Central memory CD4-positive, alpha-beta T cell (primary cell): ENCODE measurements at places on chromosomes 1 and 21.

DNA sequence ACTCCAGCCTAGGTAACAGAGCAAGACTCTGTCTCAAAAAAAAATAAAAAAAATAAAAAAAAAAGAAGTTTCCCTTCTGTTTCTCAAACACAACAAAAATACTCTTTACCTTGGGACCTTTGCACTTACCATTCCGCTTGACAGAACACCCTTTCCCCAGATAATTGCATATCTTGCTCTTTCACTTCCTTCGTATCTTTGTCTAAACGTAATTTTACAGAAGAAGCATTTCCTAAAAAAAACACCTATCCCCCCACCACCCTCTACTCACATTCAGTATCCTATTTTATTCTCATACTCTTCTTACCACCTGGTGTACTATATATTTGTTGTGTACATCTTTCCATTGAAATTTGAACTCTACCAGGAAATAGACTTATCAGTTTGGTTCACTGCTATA, 32.7 kb downstream of the ASH1L start:
- DNase-seq = no peak

DNA sequence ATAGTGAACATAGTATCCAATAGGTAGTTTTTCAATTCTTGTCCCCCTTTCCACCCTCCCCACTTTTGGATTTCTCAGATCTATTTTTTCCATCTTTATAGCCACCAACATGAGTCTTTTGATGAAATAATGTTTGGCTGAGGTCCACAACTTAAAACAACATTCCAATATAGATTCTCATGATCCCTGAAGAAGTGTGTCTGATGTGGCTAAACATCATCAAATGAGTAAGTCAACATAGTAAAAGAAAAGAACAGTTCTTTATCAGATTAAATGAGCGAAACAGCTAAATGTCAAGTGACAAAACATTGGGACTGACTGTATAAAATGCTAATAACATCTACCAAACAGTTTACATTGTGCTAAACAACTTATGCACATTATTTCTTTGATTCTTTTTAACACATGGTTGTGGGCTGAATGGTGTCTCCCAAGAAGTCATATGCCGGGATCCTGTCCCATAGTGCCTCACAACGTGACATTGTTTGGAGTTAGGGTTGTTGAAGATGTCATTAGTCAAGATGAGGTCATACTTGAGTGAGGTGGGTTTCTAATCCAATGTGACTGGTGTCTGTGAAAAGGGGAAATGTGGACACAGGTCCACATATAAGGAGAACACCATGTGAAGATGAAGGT, 453.6 kb downstream of the LTN1 start:
- DNase-seq = no peak

- DNase-seq = no peak
These were observed 10.8 kb downstream of the DPT start for GRCh38 chr1:168717906-168718891.

DNA sequence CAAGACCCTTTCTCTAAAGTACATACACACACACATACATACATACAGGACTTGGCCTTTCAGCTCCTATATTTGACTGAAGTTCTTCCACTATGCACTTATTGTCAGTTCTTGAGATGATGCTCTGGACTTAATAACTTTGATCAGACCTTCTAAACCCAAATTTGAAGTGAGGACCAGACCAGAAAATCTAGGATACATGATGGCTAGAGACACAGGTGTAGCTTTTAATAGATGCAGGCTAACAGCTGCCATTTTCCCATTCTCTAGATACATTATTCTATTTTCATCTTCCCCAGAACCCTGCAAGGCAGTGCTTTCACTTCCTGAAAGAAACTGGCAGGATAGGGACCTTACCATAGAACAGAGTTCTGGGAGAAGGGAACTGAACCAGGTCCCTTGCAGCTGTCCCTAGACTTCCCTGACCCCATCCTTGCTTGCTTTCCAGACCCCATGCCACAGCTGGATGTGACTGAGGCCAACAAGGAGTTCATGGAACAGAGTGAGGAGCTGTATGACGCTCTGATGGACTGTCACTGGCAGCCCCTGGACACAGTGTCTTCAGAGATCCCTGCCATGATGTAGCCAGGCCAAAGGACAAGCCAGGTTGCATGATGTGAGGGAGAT, 14.9 kb upstream of the RAB42 start:
- no peak for DNase-seq

DNA sequence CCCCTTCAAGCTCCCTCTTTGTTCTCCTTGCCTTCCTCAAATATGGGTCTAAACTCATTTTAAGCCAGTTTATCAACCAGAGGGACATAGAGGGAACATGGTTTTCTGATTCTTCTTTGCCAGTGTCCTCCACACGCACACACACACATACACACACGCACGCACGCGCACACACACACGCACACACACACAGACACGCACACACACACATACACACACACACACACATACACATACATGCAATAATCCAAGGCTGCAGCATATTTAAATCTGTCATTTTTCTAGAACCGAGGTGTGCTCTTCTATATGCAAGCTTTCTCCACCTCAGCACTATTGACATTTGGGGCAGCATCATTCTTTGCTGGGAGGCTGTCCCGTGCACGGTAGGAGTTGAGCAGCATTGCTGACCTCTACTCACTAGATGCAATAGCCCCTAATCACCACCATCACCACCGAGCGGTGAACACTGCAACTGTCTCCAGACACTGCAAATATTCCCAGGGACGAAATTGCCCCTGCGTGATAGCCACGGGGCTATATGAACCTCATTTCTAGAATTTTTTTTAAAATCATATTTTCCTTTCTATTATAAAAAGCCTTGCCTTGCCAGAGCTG, 8.0 kb downstream of the TNFRSF9 start:
- DNase-seq = no peak

DNA sequence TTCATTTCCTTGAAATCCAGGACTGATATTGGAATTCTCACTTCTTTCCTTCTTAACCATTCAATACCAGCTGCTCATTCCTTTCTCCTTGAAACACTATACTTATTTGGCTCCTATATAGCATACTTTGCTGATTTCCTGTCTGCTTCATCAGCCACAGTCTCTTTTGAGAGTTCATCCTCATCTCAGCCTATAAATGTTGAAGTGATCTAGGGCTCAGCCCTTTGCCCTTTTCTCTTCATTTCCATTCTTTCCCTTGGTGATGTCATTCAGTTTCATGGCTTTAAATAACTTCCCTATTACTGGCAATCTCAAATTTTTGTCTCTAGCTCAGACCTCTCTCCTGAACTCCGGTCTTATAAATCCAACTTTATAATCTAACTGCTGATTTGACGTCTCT, 24.1 kb upstream of the RABGAP1L start:
- DNase-seq = no peak

DNA sequence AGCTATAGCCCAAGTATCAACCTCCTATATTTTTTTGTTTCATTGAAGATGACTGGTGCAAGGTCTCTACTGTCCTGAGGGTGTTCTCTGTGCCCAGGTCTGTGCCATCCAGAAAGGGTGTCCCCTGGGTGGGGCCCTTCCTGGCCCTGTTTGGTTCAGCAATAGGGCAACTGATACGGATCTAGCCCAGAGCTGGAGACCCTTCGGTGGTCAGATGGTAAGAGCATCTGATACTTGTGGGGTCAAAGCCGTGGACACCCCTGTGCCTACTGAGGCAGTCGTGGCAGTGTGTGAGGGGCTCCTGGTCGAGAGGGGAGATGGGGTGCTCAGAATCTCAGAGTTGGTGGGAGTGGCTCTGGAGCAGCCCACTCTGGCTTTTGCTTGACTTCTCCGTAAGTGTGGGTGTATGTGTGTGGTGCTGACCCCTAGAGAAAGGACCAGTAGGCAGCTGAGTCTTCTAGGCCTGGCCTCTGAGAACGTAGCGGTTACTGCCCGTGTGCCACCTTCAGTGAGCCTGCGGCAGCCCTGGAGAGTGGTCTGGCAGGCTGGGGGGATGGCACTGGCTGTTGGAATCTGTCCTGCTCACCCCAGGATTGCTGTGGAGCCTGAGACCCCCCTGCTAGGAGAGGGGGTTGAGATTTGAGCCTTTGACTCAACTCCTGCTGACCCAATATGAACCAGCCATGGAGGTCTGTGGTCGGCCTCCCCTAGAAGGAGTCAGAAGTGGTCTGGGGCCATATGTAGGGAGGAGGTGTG, 2.7 kb downstream of the AMPD2 start:
- DNase-seq = no peak

GRCh38 chr1:20732071-20732587, 374 bp downstream of the SH2D5 start:
- DNase-seq = peak; percentile 28

DNA sequence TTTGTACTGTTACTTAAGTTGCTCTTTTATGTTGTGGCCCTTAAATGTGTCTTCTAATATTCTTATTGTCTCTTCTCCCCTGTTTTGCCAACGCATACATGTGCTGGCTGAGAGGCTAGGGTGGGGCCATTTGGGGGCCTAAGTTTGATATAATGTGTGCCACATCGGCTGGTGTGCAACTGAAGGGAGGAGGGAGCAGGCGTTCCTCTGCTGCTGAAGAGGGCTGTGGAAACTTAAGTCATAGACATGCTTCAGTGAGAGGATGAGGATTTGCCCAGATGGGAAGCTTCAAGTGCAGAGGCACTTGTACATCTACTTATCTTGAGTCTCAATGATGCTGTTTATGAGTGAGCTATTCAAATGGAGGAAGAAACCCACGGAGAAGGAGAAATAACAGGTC, 630.6 kb downstream of the LMO4 start:
- DNase-seq = no peak

- DNase-seq = no peak
These were observed 2.9 kb downstream of the TPRG1L start for GRCh38 chr1:3627515-3628253.

DNA sequence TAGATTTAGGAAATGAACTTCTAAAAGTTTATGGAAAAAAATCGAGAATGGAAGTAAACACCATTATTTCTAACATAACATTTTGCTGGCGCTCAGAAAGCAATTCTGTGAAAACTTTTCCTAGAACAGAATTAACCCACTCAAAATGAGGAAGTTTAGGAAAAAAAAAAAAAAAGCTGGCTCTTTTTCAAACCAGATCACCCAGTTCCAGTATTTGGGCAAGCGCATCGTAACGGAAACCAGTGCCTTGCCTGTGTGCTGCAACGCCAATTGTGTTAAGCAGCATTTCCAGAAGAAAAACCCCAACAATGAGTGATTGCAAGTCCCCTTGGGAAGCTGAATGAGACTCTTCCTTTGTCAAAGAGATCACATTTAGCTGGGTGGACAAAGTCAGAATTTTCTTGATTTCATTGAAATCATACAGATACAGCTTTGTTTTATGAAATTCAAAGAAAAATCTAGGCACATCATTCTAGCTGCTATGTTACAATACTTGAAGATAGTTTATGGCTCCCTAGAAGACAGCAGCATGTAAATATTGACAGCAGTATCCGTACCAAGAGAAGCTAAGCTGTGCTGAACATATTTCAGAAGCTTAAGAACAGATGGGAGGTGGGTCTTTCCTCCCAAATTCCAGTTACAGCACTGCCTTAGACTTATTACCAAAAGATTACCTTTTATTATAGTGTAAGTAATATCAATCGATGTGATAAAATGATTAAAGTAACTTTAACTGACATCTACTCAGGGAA, 113.4 kb downstream of the ERG start:
- no peak for DNase-seq

GRCh38 chr1:147781056-147781471, 20.7 kb upstream of the GJA5 start:
- DNase-seq = no peak

DNA sequence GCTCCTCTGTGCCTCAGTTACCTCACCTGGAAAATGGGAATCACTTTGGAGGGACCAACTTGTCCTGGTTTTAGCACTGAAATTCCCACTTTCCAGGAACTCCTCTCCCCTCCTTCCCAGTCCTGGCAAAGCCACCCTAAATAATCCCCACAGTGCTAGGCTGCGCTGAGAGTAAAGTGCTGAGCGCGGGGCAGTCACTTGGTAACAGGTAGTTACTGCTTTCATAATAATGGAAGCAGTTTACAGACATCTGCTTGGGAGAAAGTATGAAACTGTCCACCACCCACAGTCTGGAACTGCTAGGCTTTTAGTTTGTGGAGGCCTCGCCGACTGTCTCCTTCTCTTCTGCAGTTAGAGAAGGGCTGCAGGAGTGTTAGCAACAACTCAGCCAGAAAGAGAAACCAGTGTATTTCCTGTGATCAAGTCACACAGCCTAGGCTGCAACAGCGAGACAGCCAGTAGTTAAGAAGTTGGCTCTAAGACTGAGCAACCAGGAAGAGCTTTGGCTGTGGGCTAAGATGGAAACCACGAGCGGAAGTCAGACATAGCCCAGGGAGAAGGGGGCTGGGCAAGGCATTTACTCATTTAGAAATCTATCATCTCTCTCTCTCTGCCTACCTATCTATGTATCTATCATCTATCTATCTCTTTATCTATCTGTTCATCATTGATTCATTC, 30.8 kb upstream of the ABCG1 start:
- DNase-seq = peak; percentile 88

DNA sequence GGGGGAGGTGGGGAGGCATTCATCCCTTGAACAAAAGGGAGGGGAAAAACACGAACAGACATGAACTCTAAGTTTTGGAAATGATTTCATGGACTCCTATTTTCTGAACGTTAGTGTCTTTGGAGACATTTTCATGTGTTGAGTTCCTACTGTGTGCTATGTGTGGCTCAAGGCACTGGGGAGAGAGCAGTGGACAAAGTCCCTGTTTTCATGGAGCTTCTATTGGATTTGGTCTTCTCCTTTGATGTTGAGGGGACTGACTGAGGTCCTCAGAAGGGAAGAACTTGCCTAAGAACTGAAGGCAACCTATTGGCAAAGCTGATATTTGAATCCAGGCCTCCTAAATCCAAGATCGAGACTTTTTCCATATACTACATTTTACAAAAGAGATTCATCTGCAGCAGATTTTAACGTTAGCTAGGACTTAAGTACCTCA, 30.4 kb downstream of the JUN start:
- DNase-seq = no peak

DNA sequence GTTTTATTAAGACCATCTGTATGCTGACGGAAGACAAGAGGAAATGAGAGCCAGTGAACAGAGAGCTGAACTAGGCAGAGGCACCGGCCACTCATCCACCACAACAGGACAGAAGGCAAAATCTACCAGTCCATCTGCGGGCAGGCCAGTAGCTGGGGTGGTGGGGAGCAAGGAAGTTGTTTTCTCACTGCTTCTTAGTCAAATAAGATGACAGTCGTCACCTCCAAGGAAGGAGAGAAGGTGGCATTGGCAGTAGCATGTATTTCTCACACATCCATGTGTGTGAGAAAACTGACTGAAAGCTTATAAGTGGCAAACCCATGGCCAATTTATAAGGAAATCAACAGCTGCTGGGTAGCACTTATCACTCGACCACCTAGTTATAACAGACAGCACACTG, 8.2 kb downstream of the TTC13 start:
- DNase-seq = no peak

GRCh38 chr1:214419650-214420049, 131.8 kb downstream of the PTPN14 start:
- DNase-seq = no peak

- peak; percentile 34 for DNase-seq
These were observed at the start of gene BATF3 for GRCh38 chr1:212699625-212700222. BATF3 (minus strand) TSS chr1:212699840; CDS start chr1:212699762, 78 bp downstream.

- no peak for DNase-seq
These were observed 108.2 kb downstream of the DIRAS3 start for GRCh38 chr1:67942274-67942673.

- no peak for DNase-seq
These were observed 11.1 kb upstream of the CD48 start for GRCh38 chr1:160722726-160723125.
